ENCODE measurements at places on chromosomes 2 and 18. TPM values are rescaled to one million over a fixed set of nuclear protein-coding genes. Genes with fewer than 3 reads are reported as not detected.

- no peak for DNase-seq
Observed at GRCh38 chr2:72619626-72620025, 206.2 kb downstream of the EXOC6B start.

ASXL3 gene
- total RNA-seq = 3.9 TPM

DNA sequence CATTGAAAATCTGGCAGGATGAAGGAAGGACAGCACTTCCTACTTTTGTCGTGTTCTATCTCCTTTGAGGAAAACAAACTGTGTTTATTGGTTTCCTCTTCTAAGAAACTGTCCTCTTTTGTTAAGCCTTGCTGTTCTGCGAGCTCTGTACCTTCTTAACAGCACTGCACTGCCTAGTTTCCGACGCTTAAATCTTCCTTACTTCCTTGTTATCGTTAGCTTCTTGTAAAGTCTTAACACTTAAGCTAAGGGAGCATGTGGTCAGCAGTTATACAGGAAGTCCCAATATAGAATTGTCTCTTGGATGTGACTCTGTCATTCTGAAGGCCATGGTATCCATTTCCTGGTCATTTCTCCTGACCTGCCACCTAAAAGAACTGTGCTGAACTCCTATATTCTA lies 552.8 kb upstream of the NRP2 start:
- DNase-seq = no peak

LYPD1 gene
- 1.4 TPM for total RNA-seq

TMEM178A gene
- 0.52 TPM for total RNA-seq

DNA sequence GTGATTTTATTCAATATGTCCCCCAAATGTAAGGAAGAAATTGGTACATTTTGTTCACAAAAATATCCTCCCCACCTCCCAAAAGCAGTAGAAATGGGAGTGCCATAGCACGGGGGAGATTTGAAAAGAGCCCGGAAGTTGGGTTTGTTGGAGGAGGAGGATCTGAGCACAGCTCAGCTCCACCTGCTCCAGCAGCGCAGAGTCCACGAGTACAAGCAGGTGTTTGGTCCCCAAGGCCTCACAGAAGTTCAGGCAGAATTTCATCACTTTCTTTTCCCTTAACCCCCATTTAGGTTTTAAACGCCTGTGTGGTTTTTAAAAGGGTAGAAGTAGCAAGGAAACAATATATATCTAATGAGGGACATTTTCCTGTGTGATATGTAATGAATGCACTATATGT lies 56.0 kb downstream of the TRAPPC12 start:
- DNase-seq = no peak

HOXD3 gene
- total RNA-seq = not detected

DNA sequence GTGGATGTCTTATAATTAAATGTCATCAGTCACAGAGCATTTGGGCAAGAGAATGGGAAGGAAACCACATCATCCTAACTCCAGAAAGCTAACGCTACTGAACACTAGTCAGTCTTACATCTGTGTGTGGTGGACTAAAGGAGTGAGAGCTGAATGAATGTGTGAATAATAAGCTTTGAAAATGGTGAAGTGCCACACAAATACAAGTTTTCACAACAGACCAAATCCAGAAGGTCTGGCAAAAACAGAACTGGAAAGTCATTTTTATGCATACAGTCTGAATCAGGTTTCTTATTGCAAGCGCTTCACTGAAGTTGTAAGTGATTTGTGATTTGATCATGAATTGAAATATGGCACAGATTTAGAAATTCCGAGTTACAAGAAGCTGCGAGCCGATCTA lies 175.7 kb downstream of the ZNF516 start:
- no peak for DNase-seq

DNA sequence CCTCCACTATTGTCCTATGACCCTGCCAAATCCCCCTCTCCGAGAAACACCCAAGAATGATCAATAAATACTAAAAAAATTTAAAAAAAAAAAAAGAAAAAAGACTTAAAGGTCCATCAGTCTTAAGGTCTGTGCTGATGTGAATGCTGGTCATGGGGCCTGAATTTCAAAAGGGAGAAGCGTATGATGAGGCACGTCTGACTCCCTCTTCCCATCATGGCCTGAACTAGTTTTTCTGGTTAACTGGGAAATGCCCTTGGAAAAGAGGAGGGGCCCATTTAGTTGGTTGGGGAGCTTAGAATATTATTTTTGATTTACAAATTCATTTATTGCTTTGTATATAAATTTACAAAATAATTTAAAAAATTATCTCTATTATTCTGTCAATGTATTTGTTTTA lies 291.0 kb upstream of the CDH19 start:
- DNase-seq = no peak

UBE2F gene
- 27.1 TPM for total RNA-seq

GRCh38 chr2:134934641-134935040 lies 16.0 kb downstream of the CCNT2 start:
- DNase-seq = no peak

DNA sequence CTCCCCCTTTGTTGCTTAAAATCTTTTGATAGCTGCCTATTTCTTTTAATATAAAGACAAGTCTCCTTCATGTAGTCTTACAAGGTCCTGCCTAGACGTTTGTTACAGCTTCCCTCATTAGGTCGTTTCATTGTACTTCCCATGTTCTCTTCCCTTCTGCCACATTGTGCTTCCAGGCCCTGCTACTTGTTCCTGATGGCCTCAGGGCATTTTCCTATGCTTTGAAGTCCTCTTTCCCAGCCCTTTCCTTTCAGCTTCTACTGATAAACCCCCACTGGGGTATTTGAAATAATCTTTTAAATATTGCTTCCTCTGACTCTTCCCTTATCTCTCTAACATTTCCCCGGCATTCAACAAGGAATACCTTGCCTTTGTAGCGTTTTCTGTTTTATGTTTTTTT lies 67.4 kb downstream of the UBE2E3 start:
- no peak for DNase-seq

SERPINB4 gene
- not detected for total RNA-seq

GRCh38 chr18:63588909-63589308 lies 1.8 kb downstream of the SERPINB13 start:
- DNase-seq = no peak

GRCh38 chr2:234401426-234401825 lies 95.5 kb downstream of the ARL4C start:
- no peak for DNase-seq
